NCI-H1436 treated with DMSO at 0.1 percent for 48 hours (cell line): ENCODE measurements at places on chromosomes 6 and 20.

- no peak for DNase-seq
Observed at GRCh38 chr6:97440590-97441176, 157.7 kb upstream of the MMS22L start.

- no peak for DNase-seq
Observed at GRCh38 chr6:12791371-12791770, 74.8 kb downstream of the PHACTR1 start.

DNA sequence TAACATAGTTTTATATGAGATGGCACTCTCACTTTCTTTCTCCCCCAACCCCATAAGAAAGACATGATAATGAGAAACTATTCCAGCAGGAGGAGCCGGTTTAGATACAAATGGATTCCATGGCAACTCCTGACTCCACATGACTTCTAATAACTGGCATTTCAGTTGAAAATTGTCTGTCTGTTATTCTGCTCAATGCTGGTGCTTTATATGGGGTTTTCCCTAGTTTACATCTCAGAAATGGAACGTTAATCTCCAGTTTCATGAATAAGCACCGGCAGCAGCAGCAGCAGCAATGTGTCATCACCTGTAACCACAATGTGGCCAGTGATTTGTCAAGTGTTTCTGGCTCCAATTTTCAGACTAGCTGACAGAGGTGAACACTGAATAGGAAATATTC is 8.0 kb upstream of the SIM1 start:
- DNase-seq = no peak

- no peak for DNase-seq
Observed at GRCh38 chr20:48766961-48767960, 60.5 kb downstream of the PREX1 start.

- no peak for DNase-seq
Observed at GRCh38 chr20:8930726-8931125, 138.2 kb upstream of the PLCB4 start.

- DNase-seq = no peak
Observed at GRCh38 chr6:125790358-125791150, at the start of gene NCOA7. NCOA7 (plus strand) TSS chr6:125790960; CDS start chr6:125815355, 24,395 bp downstream.

- no peak for DNase-seq
Observed at GRCh38 chr20:24917056-24917455, 32.0 kb upstream of the CST7 start.

GRCh38 chr20:57809661-57810172 is 99.9 kb upstream of the PMEPA1 start:
- DNase-seq = no peak

GRCh38 chr6:166454692-166455515 is 72.2 kb upstream of the MPC1 start:
- DNase-seq = no peak

DNA sequence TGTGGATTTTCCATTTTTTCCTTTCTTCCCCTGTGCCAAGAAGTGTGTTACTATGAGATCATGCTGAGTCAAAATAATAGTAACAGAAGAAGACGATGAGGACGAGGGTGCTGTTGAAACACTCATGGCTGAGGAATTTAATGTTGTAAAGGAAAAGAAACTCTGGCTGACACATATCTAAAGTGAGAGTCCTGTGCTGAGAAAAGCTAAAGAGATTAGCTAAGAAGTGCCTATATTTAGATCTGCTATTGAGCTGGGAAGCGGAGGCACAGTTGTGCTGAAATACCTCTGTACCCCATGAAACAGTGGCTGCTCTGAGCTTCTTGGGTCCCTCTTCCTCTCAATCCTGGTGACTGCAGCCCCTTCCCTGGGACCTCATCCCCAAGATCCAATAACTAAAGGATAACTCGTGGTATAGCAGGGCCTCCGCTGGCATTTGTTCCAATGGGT is 1.1 kb upstream of the SYTL3 start:
- no peak for DNase-seq

GRCh38 chr20:3904224-3904623 is 15.0 kb downstream of the PANK2 start:
- no peak for DNase-seq

GRCh38 chr20:16752082-16752481 is 3.9 kb downstream of the OTOR start:
- no peak for DNase-seq

DNA sequence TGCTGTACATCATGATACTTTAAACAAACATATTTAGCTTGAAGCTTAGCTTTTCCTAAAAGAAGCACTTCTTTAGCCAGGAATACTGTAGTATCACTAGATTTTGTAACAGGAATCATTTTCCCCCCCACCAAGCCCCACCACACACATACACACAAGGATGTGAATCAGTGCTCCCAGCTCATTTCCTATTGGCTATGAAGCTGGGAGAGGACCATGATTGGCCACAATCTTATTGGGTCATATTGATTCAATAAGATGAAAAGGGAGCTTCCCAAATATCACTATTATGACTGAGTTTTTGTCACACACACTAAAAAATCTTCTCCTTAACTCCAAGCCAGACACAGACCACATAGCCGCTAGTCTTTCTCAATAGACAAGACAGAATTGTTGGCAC is 140.5 kb upstream of the TNFAIP3 start:
- no peak for DNase-seq

- DNase-seq = no peak
Observed at GRCh38 chr20:62428002-62428372, 648 bp upstream of the RBBP8NL start.

DNA sequence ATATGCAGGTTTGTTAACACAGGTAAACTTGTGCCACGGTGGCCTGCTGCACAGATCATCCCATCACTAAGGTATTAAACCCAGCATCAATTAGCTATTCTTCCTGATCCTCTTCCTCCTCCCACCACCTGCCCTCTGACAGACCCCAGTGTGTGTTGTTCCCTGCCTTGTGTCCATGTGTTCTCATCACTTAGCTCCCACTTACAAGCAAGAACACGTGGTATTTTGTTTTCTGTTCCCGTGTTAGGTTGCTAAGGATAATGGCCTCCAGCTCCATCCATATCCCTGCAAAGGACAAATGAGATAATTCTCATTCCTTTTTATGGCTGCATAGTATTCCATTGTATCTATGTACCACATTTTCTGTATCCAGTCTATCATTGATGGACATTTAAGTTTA is 294.0 kb downstream of the PKHD1 start:
- DNase-seq = no peak

- DNase-seq = no peak
Observed at GRCh38 chr6:55773620-55774216, 101.7 kb downstream of the BMP5 start.

GRCh38 chr6:32613475-32613874 is 23.7 kb upstream of the HLA-DQA1 start:
- DNase-seq = no peak

DNA sequence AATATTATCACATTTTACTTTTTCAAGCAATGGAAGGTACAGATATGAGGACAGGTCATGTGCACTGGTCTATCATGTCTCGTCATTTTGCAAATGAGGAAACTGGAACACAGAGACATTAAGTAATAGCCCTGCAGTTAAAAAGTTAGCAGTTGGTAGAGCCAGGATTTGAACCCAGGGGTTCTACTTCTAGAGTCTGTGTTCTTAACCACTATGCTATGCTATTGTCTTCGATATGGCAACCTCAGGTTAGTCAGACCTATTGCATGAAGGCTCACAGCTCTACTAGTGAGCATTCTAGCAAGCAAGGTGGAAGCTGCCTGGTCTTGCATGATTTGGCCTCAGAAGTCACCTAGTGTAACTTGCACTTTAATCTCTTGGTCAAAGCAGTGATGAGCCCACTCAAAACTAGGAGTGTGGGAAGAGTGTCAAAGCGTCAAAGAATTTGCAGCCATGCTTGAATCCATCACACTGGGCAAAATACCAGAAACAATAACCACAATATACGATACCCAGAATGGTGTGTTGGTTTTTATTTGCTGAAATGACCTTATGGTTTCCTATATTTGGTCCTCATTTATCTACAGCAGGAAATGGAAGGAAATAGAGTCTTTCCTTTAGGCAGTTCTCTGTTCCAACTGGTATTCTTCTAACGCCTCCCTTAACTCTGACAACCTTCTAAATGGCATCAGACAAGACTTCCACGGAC is 20.4 kb upstream of the BMP2 start:
- no peak for DNase-seq

- DNase-seq = no peak
Observed at GRCh38 chr6:105836379-105836778, 249.8 kb upstream of the PRDM1 start.

- no peak for DNase-seq
Observed at GRCh38 chr6:164049517-164049988, 635.0 kb downstream of the QKI start.

GRCh38 chr20:35467339-35468224 is 12.2 kb downstream of the CEP250 start:
- DNase-seq = no peak

- DNase-seq = no peak
Observed at GRCh38 chr6:158143700-158144099, 24.4 kb downstream of the SERAC1 start.

DNA sequence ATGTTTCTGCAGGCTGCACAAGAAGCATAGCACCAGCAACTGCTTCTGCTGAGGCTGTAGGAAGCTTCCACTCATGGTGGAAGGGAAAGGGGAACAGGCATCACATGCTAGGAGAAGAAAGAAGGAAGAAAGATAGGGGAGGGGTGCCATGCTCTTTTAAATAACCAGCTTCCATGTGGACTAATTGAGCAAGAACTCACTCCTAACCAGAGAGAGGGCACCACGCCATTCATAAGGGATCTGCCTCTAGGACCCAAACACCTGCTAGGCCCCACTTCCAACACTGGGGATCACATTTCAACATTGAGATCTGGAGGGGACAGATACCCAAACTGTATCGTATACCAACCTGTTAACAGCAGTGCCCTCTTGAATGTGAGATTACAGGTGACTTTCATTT is 46.9 kb upstream of the ARMC2 start:
- no peak for DNase-seq

DNA sequence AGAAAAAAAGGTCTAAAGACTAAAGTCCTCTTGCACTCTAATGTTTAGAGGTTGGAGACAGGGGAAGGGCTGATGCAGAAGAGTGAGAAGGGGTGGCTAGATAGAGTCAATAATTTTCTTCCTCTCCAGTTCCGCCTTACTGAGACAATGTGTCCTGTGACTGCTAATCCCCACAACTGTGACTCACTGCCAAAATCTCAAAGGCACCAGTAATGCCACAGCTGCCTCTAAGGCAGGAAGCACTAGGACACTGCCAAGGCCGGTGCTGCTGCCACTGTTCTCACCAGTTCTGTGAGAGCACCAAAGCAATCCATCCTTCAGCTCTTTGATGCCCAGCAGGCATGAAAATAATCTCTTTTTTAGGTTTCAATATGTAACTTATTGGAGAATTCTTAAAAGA is 701.9 kb upstream of the MAP3K7 start:
- DNase-seq = no peak

- DNase-seq = no peak
Observed at GRCh38 chr20:45372646-45373352, 5.3 kb downstream of the TP53TG5 start.

- DNase-seq = peak; percentile 84
Observed at GRCh38 chr6:3230900-3231246, 3.4 kb upstream of the TUBB2B start.

- no peak for DNase-seq
Observed at GRCh38 chr6:141153563-141153962, 979.2 kb upstream of the GJE1 start.

DNA sequence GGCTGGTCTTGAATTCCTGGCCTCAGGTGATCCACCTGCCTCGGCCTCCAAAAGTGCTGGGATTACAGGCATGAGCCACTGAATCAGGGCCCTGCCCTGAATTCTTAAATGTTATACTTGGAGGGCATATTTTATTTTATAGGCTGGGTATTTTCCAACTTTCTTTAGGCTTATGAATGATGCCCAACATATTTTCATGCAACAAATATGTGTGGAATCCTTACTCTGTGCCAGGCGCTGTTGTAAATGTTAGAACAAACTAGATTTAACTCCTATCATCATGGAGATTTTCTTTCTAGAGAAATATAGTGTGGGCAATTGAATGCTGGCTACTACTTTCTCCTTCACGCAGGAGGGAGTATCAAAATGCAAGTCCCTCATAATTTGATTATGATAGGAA is 71.2 kb downstream of the SAMD5 start:
- DNase-seq = no peak

DNA sequence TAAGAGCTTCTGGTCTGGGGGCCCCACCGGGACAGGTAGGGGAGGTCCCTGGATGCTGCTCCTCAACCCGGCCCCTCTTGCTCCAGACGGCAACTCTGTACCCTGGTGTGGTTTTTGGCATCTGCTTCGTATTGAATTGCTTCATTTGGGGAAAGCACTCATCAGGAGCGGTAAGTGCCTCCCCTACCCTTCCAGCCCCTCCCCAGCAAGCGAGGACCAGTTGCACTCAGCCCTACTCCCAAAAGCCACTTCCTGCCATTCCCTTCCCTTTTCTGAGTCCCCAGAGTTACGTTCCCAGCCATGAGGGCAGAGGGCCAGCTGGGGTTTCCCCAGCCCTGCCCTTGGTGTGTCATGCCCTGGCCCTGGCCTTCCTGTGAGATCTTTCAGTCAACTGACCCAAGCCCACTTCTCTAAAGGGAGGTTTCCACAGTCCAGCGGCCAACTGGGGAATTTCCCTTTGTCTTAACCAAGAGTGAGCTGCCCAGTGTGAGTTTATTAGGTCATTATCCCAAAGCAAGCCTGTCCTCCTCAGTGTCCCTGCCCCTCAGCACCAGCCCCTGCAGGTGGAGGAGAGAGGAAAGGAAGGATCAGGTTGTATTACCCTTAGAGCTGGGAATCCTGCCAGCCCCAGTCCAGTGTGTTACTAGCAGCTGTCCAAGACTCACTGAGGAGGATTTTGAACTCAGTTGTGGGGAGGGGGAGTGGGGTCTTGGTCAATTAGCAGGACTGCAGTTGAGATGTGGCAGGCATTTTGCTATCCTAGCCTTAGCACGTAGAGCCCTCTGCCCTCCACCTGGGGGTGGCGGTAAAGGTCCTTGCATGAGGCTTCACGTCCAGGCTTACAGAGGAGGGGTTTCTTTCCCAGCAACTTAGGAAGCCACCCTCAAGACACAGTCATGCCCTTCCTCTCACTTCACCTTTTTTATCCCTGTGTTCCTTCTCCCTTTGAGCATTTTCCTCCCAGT is 45.8 kb downstream of the TM9SF4 start:
- DNase-seq = no peak

DNA sequence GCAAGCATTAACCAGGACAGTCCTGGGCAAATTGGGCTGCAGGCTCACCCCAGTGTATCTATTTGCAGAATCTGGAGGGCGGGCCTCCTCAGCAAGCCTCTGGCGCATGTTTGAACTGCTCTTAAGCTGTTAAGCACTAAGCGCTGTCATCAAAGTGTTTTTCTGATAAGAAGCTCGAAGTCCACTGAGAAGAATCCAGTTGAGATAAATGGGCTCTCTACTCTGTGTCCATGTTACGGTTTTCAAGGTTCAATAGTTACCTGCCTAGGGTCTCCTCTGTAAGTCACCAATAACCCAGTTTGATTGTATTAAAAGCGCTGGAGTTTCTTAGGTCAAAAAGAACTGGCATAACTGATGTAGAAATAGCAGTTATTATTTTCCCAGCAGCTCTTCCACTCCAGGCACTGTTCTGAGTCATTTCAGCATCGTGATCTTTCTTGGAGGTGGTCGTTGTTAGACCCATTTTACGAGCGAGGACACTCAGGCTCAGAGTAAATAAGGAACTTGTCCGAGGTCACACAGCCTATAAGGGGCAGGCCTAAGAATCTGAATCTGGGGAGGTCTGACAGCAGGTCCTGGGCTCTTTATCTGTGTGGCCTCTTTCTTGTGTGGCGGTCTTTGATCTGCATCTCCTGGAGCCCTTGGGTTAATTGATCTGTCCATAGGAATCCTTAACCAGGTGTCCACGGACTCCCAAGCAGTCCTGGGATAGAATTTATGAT is 207.4 kb upstream of the ZNF217 start:
- DNase-seq = no peak

GRCh38 chr20:44056010-44056698 is 130.8 kb downstream of the JPH2 start:
- DNase-seq = no peak
